Right lobe of liver (tissue), 6 donors: ENCODE measurements at places on chromosomes 16 and 17.

GRCh38 chr17:9016941-9017552 lies 4.3 kb upstream of the NTN1 start:
- no peak overlapping the region for H3K4me3 ChIP-seq
- H3K36me3 ChIP-seq, result no peaks in the 10 kb centered on the region
- H3K27ac ChIP-seq, result no peak overlapping the region

DNA sequence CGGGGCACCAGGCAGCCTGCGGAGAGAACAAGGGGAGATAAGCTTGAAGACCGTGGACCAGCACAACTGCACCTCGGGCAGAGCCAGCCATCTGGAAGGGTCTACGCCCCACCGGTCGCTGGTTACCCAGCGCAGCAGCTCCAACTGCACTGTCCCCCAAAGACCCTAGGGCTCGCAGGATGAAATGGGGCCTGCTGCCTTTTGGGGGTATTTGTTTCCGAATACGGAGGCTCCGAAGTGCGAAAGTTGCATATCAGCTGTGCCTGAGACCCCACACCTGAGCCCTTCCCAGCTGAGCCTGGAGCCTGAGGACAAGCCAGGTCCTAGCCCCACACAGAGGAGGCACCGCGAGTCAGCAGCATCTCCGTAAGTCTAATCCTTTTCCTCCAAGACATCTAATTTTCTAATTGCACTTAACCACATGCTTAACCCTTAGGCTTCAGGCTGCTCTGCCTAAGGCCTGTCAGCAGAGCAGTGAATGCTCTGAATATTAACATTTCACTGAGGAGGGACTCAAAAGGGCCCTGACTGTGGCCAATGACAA lies 4.0 kb downstream of the KIFC3 start:
- H3K4me3 ChIP-seq, result peak overlapping the region; percentile 45
- H3K4me1 ChIP-seq, result peaks cover 58% of the 10 kb centered on the region
- peaks cover 2% of the 10 kb centered on the region for H3K36me3 ChIP-seq
- no peak for DNase-seq
- H3K27me3 ChIP-seq, result no peaks in the 10 kb centered on the region
- H3K27ac ChIP-seq, result peak overlapping the region; percentile 71

DNA sequence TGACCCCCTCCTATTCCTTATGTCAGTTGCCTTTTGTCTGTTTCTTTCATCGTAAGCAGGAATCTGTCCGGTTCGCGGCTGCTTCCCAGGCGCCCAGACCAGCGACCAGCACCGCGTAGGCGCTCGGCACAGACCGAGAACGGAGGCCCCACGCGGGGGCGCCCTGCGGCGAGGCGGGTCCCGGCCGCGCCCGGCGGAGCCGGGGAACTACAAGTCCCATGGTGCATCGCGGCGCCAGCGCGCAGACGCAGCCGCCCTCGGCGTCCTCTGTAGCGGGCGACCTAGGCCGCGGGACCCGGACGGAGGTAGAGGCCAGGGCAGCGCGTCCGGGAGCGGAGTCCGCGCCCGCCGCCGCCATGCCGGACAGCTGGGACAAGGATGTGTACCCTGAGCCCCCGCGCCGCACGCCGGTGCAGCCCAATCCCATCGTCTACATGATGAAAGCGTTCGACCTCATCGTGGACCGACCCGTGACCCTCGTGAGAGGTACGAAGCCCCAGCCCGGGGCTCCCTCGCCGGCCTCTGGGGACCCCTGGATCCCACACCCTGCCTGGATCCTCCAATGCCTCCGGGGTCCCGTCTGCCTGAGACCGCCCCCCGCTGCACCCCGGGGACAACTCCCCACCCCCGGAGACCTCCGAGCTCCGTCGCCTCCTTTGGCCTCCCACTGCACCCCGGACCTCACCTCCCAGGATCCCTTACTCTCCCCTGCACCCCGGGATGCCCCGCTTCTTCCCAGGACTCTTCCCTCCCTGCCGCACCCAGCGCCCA lies at the start of gene NDUFB10:
Gene NDUFB10, plus strand, starts transcription at position 270 of the 771 bp plus-strand sequence. Its CDS starts 87 bp downstream, at position 357.
- peaks cover 19% of the 10 kb centered on the region for H3K4me1 ChIP-seq
- no peaks in the 10 kb centered on the region for H3K27me3 ChIP-seq
- H3K4me3 ChIP-seq, result peak within 1 kb of the TSS; percentile 77

DNA sequence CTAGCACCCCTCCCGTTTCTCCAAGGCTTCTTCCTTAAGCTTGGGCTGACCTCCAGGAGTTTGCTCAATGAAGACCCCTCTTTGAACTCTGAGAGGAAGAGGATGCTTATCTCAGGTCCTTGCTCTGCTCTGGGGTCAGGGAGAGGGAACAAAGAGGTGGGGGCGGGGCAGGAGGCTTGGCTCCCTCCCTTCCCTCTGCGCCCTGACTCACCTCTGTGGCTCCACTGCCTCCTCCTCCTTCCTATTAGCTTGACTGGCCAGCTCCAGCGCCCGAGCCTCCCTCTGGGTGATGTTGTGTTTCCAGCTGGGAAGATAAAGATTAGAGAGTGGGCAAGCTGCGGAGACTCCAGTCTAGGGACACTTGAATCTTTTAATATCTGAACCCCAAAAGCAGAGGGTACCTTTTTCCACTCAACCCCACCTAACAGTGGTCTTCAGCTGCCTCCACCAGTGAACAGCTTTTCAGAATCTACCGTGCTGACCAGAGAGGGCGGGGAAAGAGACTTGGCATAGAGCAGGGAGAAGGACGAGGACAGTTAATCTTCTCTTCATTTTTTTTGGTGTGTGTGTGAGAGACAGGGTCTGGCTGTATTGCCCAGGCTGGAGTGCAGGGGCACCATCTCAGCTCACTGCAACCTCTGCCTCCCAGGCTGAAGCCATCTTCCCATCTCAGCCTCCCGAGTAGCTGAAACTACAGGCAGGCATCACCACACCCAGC lies 6.7 kb downstream of the GIP start:
- no peak overlapping the region for H3K27ac ChIP-seq
- no peaks in the 10 kb centered on the region for H3K36me3 ChIP-seq
- DNase-seq, result no peak
- H3K4me1 ChIP-seq, result no peaks in the 10 kb centered on the region

GRCh38 chr16:4212934-4213296 lies 29.0 kb downstream of the SRL start:
- no peaks in the 10 kb centered on the region for H3K36me3 ChIP-seq
- no peak overlapping the region for H3K27ac ChIP-seq
- no peak for DNase-seq
- no peak overlapping the region for H3K4me3 ChIP-seq
- no peaks in the 10 kb centered on the region for H3K27me3 ChIP-seq

GRCh38 chr17:27540318-27541101 lies 84.3 kb downstream of the KSR1 start:
- peak; percentile 78 for DNase-seq
- H3K27me3 ChIP-seq, result no peaks in the 10 kb centered on the region
- no peak overlapping the region for H3K27ac ChIP-seq
- no peak overlapping the region for H3K4me3 ChIP-seq
- no peaks in the 10 kb centered on the region for H3K36me3 ChIP-seq
- H3K4me1 ChIP-seq, result no peaks in the 10 kb centered on the region

- no peaks in the 10 kb centered on the region for H3K27me3 ChIP-seq
- DNase-seq, result no peak
- H3K27ac ChIP-seq, result no peak overlapping the region
- no peaks in the 10 kb centered on the region for H3K4me1 ChIP-seq
- H3K4me3 ChIP-seq, result no peak overlapping the region
These were observed 298.9 kb upstream of the IRX5 start for GRCh38 chr16:54631782-54632181.

DNA sequence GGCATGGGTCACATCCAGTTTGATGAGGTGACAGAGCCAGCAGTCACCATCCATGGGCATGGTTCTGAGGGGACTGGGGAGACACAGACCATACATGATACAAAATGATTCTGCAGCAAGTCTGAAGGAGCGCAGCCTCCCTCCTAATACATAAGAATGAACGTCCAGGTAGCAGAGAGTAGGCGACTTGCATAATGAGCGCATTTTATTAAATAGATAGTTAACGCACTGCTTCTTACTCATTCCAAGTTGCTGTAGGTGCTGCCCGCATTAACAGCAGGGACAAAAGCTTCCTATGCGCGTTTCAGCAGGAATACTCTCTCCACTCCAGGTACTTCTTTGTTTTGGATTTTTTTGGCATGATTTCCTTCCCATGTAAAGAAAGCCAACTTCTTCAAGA lies 73.8 kb downstream of the SLC5A11 start:
- no peaks in the 10 kb centered on the region for H3K27me3 ChIP-seq
- no peaks in the 10 kb centered on the region for H3K4me1 ChIP-seq
- no peak overlapping the region for H3K4me3 ChIP-seq

DNA sequence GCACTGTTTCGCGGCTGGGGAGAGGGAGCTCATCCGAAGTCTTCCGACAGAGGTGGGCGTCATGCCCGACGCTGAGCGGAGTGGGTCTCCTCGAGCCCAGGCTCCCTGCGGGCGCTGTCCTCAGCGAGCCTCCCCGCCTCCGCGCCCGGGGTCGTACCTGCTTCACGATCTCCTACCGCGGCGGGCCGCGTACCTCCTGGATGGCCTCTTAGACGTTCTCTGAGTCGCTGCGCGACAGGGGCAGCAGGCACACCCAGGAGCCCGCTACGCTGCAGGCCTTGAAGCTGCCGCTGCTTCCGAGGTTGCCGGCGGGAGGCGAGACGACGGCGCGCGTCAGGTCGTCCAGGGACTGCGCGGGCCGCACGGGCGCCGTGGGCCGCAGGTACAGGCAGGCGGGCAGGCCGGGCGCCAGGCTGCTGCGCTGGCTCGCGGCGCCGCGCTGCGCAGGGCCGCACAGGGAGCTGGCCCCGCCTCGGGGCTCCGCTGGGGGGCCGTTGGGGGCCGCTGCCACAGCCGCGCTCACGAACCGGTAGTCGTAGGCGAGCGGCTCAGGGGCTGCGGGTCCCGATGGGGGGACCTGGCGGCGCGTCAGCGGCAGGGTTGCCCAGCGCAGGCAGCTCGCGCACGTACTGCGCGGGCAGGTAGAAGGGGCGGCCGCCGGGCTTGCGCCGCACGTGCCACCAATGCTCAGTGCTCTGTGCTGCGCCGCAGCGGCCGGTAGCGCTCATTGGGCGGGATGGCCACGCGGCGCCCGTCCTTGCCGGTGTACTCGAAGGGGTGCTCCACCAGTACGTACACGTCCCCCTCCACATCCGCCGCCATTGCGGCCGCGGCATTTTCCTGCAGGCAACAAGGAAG lies 116.4 kb upstream of the SMURF2 start:
- DNase-seq, result no peak
- H3K27ac ChIP-seq, result no peak overlapping the region

DNA sequence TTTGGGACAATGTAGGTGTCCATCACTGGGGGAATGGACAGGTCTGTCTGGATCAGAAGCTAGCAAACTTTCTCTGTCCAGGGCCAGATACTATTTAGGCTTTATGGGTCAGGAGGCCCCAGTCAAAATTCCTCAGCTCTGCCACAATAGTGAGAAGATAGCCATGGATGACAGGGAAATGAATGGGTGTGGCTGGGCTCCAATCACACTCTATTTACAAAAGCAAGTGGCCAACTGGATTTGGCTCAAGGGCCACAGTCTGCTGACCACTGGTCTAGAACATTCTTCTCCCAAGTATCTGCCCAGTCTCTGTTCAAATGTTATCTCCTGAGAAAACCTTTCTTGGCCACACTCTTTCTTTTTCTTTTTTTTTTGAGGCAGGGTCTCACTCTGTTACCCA lies 339.9 kb downstream of the SOX9 start:
- H3K4me1 ChIP-seq, result no peaks in the 10 kb centered on the region
- H3K4me3 ChIP-seq, result no peak overlapping the region
- DNase-seq, result no peak
- no peak overlapping the region for H3K27ac ChIP-seq
- H3K27me3 ChIP-seq, result no peaks in the 10 kb centered on the region

GRCh38 chr16:18797746-18798145 lies 3.6 kb downstream of the ARL6IP1 start:
- H3K36me3 ChIP-seq, result peaks cover 7% of the 10 kb centered on the region
- peak overlapping the region; percentile 9 for H3K27ac ChIP-seq
- no peak overlapping the region for H3K4me3 ChIP-seq

GRCh38 chr16:3068487-3068886 lies 3.0 kb downstream of the IL32 start:
- no peaks in the 10 kb centered on the region for H3K27me3 ChIP-seq
- no peak overlapping the region for H3K27ac ChIP-seq
- H3K36me3 ChIP-seq, result no peaks in the 10 kb centered on the region
- peaks cover 17% of the 10 kb centered on the region for H3K4me1 ChIP-seq

GRCh38 chr17:70168044-70168976 lies 1.0 kb upstream of the KCNJ2 start:
- H3K27ac ChIP-seq, result peak overlapping the region; percentile 15
- peak; percentile 37 for DNase-seq
- H3K27me3 ChIP-seq, result peaks cover 12% of the 10 kb centered on the region
- no peaks in the 10 kb centered on the region for H3K36me3 ChIP-seq
- peak overlapping the region; percentile 36 for H3K4me3 ChIP-seq

GRCh38 chr17:77594416-77595209 lies 363.9 kb upstream of the TNRC6C start:
- H3K27ac ChIP-seq, result no peak overlapping the region
- no peaks in the 10 kb centered on the region for H3K27me3 ChIP-seq
- DNase-seq, result no peak
- no peak overlapping the region for H3K4me3 ChIP-seq

GRCh38 chr17:4173781-4174180 lies 30.8 kb downstream of the CYB5D2 start:
- H3K36me3 ChIP-seq, result peaks cover 90% of the 10 kb centered on the region
- H3K4me1 ChIP-seq, result no peaks in the 10 kb centered on the region
- H3K27me3 ChIP-seq, result no peaks in the 10 kb centered on the region
- no peak for DNase-seq

GRCh38 chr16:55933038-55933437 lies 57.9 kb upstream of the CES5A start:
- no peak overlapping the region for H3K4me3 ChIP-seq
- H3K27me3 ChIP-seq, result no peaks in the 10 kb centered on the region
- DNase-seq, result no peak
- H3K27ac ChIP-seq, result no peak overlapping the region
- H3K4me1 ChIP-seq, result no peaks in the 10 kb centered on the region

DNA sequence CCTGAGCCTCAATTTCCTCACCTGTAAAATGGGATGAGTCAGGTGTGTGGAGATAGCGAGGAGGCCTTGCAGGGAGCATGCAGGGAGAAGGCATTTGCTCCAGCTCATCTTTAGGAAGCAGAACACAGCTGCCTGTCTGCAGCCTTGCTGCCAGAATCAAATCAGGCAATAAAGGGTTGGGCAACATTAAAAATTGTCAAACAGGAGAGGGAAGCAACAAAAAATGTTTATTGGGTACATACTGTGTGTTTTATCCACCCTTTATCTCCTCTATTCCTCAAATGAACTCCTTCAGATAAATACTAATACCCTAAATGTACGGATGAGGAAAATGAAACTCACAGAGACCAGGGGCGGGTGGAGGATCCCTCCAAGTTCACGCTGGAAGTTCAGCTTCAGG lies 12.2 kb downstream of the KRT16 start:
- no peaks in the 10 kb centered on the region for H3K4me1 ChIP-seq
- H3K27ac ChIP-seq, result no peak overlapping the region
- no peaks in the 10 kb centered on the region for H3K36me3 ChIP-seq
- DNase-seq, result no peak

DNA sequence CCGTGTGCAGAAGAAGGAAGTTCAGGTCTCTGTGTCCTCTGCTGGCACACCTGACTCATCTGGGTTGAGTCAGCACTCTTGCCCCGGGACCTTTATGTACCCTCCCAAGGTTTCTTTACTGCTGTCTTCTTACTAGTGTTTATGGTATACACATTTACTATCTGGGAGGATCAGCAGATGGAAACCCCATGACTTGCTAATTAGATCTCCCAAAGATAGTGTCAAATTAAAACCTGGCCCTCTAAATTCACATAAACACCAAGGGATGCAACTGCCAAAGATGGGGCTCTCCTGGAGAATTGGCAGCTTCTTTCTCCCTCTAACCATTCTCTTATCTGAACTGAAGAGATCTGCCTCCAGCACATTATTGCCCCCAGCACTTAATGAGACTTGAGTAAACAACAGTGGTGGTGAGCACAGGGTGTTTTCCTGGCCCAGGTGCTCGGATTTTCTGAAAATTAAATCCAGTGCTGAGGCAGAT lies 718.1 kb upstream of the SOX9 start:
- H3K27ac ChIP-seq, result no peak overlapping the region
- DNase-seq, result no peak
- no peak overlapping the region for H3K4me3 ChIP-seq
- no peaks in the 10 kb centered on the region for H3K4me1 ChIP-seq
- H3K36me3 ChIP-seq, result no peaks in the 10 kb centered on the region
